ENCODE measurements at places on chromosomes 7 and 10. TPM values are rescaled to one million over a fixed set of nuclear protein-coding genes. Genes with fewer than 3 reads are reported as not detected.

The CALHM1 gene
- not detected for total RNA-seq

The C10orf53 gene
- total RNA-seq, result not detected

The LRRC4 gene
- 0.16 TPM for total RNA-seq

The SLC13A4 gene
- total RNA-seq, result not detected

The TUBAL3 gene
- total RNA-seq, result not detected

The RNLS gene
- 22.0 TPM for total RNA-seq

The SLC39A12 gene
- not detected for total RNA-seq

The SFTPA2 gene
- total RNA-seq, result not detected
